ENCODE measurements at places on chromosomes 11 and 22.
A peak's percentile ranks its signal among the peaks of the same experiment; 100 is the strongest.

DNA sequence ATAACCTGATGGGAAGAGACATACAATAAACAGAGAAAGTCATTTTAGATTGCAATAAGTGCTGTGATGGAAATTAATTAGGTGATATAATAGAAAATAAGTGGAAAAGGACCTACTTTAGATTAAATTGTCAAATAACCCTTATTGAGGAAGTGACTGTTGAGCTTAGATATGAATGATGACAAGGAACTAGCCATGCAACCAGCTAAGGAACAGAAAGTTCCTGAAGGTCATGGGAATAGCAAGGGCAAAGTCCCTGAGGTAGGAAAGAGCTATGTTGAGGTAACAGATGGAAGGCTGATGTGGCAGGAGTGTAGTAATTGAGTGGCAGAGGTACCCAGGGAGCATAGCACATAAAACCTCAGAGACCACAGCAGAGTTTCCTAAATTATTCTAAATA lies 135.2 kb downstream of the WNT11 start:
- DNase-seq, result no peak

- DNase-seq, result no peak
Observed at GRCh38 chr11:118640332-118641154, 33.1 kb downstream of the PHLDB1 start.

DNA sequence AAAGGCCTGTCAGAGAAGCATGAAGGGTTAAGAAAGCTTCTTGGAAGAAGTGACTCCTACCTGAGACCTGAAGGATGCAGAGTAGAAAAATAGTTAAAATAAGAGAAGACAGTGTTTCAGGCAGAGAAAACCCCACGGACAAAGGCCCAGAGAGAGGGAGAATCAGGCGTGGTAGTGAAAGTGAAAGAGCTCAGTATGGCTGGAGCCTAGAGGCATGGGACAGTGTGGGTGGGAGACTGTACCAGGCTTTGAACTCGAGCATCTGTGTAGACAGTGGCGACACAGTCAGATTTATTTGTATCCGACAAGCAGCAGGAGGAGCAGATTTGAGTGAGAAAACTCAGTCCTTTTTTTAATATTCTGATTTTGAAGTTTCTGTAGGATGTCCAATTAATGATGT lies 360.0 kb downstream of the OPCML start:
- DNase-seq, result no peak

GRCh38 chr11:66115638-66116301 lies 45.7 kb downstream of the PACS1 start:
- DNase-seq, result no peak

GRCh38 chr11:126637795-126638175 lies 282.3 kb downstream of the ST3GAL4 start:
- no peak for DNase-seq

GRCh38 chr22:31616315-31616980 lies 45.6 kb downstream of the PISD start:
- peak; percentile 37 for DNase-seq

DNA sequence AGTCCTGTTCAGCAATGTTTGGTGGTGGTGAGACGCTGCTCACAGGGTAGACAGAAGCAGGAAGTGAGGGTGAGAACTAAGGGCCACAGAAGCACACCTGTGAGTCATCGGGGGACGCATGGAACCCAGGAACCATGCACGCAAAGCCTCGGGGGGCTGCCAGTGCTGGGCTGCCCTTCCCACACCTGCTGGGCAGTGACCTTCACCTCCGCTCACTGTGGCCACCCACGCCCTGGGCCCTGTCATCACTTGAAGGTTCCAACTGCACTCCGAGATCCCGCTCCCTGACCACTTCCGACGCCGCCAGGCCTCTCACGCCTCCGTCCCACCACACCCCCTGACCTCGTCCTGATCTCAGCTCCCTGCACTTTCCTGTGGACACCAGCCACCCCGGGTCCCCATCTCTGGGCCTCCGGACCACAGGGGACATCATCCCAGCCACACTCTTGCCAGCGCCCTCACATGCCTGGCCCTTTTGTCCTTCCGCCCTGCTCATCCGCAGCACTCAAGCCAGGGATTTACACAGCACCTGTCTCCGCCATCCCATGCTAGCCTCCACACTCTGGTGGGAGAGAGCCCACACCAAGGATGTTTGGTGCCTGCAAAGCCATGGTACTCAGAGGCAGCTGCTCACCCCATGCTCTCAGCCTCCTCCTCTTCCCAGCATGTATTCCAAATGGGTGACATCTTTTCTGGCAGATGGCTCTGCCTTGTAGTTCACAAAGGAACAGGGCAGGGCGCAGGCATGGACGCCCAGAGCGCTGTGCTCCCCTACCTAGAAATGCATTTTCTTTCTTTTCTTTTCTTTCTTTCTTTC lies 23.1 kb upstream of the ATXN10 start:
- no peak for DNase-seq

- DNase-seq, result no peak
Observed at GRCh38 chr22:23217171-23218052, 37.1 kb downstream of the BCR start.
